ENCODE measurements at places on chromosomes 11 and 22.

DNA sequence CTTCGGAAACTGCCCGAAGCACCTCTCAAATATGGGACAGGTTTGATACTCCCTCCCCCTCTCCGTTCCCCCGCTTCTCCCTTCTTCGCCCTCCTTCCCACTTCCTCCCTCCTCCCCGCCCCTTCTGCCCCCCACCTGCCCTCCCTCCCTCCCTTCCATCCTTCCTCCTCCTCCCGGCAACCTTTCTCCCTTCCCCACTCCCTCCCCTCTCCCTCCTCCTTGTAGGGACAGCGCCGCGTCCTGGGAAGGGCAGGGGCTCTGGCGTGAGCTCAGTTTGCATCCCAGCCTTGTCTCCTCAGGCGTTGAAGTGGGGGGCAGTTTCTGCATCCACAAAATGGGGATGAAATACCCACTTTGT, 6.1 kb upstream of the NFAM1 start:
- no peak for DNase-seq

DNA sequence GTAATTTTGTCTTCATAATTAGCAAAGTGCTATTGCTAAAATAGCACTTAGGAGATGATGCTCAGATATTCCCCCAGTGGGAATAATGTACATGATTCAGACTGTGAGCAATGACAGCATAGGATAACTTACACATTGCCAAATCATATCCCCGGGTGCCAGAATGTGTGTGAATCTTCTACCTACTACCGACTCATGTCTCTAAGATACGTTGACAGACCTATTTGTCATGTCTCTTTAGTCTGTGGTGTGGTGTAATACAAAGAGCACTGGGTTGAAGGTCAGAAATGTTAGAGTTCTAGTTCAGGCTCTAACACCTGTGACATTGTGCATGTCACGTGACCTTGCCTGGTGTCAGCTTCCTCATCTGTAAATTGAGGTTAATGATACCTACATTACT, 31.0 kb upstream of the PICALM start:
- DNase-seq, result no peak

- DNase-seq, result no peak
Observed at GRCh38 chr11:116148645-116149044, 624.1 kb downstream of the BUD13 start.

DNA sequence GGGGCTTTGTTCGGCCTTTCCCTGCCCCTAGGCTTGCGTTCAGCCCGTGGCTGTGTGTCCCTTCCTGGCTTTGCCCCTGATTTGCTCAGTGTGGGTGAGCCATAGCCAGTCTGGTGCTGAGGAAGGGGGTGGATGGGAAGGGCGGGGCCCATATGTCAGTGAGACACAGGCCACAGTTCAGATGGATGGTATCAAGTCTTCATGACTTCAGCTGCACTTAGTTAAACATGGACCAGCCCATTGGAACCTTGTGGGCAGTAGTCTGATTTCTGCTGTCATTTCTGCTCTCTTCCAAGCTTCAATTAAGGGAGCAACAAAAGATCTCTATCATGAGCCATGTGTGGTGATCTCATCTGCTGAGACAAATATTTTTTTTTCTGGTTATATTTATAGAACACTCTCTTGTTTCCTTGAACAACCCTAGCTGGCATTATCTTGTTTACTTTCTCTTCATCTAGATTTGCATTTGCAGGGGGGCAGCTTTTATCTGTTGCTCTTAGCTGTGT, 21.6 kb upstream of the PEX26 start:
- DNase-seq, result no peak

DNA sequence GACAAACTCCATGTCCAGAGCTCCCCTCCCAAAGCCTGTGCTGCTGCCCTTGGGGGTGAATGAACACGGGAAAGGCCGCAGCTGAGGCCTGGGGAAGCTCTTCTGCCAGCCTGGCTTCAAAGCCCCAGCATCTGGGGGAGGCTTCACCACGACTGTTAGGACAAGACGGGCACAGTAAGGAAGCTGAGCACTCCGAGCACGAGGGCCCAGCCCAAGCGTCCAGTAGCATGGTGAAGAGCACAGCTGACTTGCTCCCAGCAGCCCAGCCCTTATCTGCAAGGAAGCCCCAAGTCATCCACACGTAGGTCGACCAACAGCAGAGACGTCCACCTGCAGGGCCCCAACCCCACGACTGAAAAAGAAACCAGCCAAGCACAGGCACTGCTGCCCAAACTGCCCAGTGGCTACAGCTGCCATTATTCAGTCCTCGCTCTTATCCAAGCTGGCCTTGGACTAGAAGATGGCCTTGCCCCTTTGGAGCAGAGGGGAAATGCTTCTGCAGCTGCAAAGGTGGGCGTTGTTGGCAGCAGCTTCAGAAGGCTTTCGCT, 62.5 kb downstream of the SHANK2 start:
- DNase-seq, result no peak

- DNase-seq, result no peak
Observed at GRCh38 chr22:26952451-26953011, 295.1 kb downstream of the MIAT start.

DNA sequence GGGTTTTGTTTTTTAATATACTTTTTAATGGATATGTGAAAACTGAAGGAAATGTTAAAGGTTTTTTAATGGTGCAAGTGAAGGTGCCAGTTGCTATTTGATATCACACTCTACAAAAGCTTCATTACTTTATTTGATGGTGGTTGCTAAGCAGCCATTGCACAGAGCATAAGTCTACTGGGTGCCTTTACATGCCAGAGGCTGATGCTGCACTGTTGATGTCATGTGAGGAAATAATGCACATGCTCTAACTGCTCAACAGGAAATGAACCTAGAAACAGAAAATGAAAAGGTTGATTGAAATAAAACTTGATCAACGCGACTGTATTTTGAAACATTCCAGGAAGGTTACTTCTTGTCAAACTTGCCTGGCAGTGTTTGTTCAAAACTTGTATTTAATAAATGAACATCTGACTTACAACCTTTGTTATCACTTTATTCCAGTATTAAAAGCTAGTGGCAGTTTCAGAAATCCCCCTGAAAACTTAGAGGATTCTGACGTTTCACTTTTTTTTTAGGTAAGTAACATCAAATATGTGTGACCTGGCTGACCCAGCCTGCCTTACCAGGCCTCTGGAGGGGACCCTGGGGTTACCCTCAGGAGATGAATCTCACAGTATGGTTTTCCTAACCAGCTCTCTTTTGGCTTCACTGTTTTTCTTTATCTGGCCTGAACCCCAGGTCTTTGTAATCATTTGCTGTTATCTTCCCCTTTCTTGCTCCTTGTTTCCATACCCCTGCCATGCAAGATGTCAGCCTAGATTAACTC, 2.4 kb upstream of the ATP5MG start:
- DNase-seq, result no peak

DNA sequence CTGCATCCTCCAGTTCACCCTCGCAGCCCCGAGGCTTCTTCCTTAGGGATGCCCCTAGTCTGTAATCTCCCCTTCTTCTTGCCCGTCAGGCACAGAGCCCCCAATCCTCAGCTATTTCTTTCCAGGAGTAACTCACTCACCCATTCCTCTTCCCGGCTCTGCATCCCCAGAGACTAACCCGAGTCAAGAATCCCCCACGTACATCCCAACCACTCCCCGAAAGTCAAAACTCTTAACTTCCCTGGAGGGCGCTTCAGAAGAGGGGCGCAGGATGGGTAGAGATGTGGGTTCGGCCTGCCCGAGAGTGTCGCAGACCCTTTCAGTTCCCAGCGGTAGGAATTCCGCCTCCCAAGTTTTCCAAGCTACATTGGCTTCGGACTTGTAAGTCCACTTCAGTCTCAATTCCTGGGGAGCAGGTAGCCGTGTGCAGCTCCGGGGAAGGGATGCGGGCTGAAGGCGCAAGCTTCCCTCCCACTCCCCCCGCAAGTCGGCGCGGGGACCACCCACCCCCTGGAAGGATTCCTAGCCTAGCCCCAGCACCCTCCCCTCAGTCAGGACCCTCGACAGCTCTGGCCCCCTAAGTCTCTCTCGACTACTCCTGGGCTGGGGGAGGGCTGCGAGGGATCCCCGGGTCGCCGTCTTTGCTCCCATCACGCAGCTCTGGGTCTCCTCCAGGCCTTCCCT, 871 bp downstream of the BDNF start:
- no peak for DNase-seq

GRCh38 chr11:1839924-1840779, 1.4 kb downstream of the TNNI2 start:
- no peak for DNase-seq

DNA sequence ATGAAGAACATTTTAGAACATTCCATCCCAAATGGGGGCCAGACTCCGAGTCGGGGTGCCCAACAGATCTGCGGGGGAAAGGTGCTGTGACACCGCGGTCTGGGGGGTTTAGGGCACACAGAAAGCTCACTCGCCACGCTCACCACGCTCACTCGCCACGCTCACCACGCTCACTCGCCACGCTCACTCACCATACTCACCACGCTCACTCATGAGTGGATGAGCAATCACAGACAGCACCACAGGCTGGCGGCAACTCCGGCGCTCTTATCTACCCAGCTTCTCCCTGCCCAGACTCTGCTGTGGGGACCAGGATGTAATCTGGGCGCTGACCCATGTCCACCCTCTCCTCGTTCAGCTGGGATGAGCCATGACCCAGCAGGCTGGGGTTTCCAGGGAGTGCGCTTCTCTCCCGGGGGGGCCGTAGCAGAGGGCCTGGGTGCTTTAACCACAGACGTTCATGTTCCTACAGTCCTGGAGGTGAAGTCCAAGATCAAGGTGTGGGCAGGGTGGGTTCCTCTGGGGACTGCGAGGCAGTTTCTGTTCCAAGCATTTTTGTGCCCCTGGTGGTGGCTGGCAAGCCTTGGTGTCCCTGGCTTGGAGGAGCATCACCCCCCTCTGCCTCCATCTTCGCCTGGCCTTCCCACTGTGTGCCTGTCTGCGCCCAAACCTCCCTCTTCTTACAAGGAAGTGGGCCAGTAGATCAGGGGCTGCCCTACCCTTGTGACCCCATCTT, 141.2 kb downstream of the CTTN start:
- DNase-seq, result no peak

GRCh38 chr11:122235615-122236014, 119.6 kb upstream of the BLID start:
- DNase-seq, result no peak

- DNase-seq, result no peak
Observed at GRCh38 chr11:7252683-7253213, 1.0 kb downstream of the SYT9 start.

DNA sequence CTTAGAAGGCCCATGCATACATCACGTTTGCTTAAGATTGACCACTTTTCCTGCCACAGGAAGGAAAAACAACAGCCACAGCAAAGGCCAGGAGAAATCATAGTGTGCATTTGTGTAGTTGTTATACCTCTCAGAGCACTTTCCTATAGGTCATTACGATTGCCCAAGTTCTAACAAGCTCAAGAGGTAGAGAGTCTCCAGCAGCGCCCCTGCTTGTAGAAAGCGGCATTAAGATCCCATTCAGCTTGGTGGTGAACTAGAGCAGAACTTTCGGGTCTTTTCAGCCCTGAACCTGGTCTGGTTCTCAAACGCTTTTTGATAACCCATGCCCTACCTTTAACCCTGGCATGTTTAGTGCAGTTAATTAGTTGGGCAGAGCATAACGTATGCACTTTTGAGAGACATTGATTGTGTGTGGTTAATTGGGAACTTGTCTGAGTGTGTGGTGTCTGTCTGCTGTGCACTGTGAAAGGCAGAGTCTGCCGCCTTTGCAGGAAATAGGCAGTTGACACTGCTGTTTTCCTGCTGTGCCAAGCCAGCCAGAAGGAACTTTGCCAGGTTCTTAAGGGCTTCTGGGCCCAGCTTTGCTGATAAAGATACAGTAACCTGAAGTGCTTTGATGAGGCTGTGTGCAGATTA, 109.9 kb upstream of the CLMP start:
- DNase-seq, result no peak

GRCh38 chr11:8403310-8403709, 139.6 kb upstream of the LMO1 start:
- no peak for DNase-seq
